ENCODE measurements at places on chromosomes 1 and 21. TPM values are rescaled to one million over a fixed set of nuclear protein-coding genes. Genes with fewer than 3 reads are reported as not detected.

- DNase-seq, result no peak
Observed at GRCh38 chr1:15418806-15419515, 9.3 kb downstream of the EFHD2 start.

GRCh38 chr1:117392771-117393170, 25.5 kb downstream of the MAN1A2 start:
- DNase-seq, result no peak

GRCh38 chr1:225458222-225458631, 30.4 kb upstream of the LBR start:
- no peak for DNase-seq

- no peak for DNase-seq
Observed at GRCh38 chr1:162942916-162943559, 82.1 kb upstream of the CCDC190 start.

- no peak for DNase-seq
Observed at GRCh38 chr1:53868565-53868964, 21.0 kb downstream of the YIPF1 start.

DNA sequence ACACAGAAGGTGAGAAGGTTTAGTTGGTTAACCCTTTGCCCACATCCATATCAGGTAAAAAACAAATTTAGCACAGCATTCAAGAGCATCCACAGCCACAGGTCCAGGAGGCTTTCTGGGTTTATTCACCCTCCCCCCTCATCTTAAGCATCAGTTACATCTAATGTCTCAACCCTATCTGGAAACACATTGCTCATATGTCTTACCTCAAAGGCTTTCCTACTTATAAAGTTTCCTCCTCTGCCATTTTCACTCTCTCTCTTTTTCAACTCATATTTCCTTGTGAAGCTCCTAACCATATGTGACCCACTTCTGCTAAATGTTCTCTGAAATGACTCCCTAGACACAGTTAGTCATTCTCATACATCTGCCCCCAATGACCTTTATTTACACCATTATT, 47.9 kb upstream of the RUNX1 start:
- DNase-seq, result no peak

DNA sequence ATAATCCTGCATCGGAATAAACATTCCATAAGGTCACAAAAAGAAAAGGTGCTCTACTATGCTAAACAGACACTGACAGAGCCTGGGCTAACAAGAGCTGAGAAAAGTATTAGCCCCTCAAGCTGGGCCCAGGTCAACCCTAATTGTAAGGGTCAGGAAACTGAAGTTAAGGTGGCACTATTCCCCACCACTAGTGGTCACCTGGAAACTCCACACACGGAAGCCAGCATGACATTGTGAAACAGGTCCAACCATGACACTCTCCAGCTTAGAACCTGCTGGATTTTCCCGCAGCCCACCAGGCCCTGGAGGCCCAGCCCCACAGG, 1.2 kb downstream of the PTTG1IP start:
- DNase-seq, result no peak

TIE1 gene
- 58.0 TPM for total RNA-seq

AKR7A3 gene
- 1.6 TPM for total RNA-seq

SLC35F3 gene
- not detected for total RNA-seq

ZNF593OS gene
- total RNA-seq, result not detected

Measured in sciatic nerve (tissue), 2 donors.